ENCODE measurements at places on chromosomes 4 and X.
A peak's percentile ranks its signal among the peaks of the same experiment; 100 is the strongest.

DNA sequence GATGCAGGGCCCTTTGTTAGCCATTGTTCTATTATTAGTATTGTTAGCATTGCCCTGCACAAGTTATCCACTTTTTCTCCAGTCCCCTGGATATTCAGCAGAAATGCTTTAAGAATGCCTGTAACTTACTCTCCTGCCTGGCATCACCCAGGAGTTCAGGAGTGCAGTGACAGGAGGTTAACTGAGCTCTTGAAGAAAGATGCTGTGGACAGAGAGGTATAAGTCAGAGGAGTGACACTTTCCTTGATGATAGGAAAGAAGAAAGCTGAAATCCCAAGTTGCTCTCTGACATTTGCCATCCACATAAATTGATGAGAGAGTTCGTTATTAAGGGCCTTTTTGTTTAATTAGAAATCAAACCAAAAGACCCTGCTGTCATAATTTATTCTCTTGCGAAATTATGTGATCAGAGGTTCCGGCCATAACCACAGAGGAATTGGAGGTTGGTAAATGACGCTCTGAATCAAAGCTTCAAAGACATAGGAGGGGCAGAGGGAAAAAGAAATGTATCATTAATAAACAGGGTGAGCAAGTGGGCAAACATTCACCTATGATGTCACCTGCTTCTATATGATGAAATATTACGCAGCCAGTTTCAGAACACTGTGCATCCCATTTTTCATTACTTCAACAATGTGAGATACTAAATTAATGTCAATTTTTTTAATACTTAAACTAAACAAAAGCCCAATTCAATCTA, 230.2 kb upstream of the JADE1 start:
- H3K27ac ChIP-seq = no peak overlapping the region
- no peak overlapping the region for H3K4me3 ChIP-seq
- H3K36me3 ChIP-seq = no peaks in the 10 kb centered on the region
- H3K4me1 ChIP-seq = 0 out of 2 replicates have a peak, but pooled peaks cover 2% of the 10 kb centered on the region
- DNase-seq = no peak

DNA sequence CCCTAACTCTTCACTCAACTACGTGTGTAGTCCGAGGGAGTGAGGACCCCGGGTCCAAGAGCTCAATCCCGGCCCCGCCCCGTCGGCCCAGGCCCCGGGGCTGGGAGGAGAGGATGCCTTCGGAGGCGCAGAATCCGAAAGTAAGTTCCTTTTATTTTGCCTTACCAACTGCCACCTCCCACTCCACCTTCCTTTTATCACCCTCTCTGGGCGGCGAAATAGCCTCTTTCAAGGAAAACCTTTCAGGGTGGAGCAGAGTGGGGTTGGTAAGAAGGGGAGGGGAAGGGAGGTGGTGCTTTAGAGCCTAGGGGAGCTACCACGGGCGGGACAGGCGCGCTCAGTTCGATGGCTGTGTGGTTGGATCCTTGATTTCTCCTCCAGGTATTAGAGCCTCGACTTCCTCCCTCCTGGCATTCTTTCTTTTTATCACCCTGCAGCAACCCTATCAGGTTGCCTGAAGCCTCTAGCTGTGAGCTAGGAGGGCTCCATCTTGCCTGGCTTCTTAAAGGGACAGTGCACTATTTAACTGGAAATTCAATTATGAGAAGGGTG, 191.2 kb downstream of the RRAGB start:
- DNase-seq = peak; percentile 30
- H3K36me3 ChIP-seq = no peaks in the 10 kb centered on the region
- peak overlapping the region; percentile 86 for H3K4me3 ChIP-seq

GRCh38 chr4:97367878-97368277, 775.4 kb downstream of the STPG2 start:
- no peaks in the 10 kb centered on the region for H3K27me3 ChIP-seq
- no peak for DNase-seq
- H3K36me3 ChIP-seq = no peaks in the 10 kb centered on the region
- H3K4me3 ChIP-seq = no peak overlapping the region
- H3K4me1 ChIP-seq = no peaks in the 10 kb centered on the region

- H3K27ac ChIP-seq = no peak overlapping the region
- no peaks in the 10 kb centered on the region for H3K36me3 ChIP-seq
- no peak overlapping the region for H3K4me3 ChIP-seq
- no peaks in the 10 kb centered on the region for H3K4me1 ChIP-seq
Observed at GRCh38 chr4:129232589-129233337, 136.8 kb downstream of the C4orf33 start.

GRCh38 chr4:108838451-108838850, 75.6 kb upstream of the ETNPPL start:
- no peak overlapping the region for H3K27ac ChIP-seq
- no peak overlapping the region for H3K4me3 ChIP-seq
- H3K27me3 ChIP-seq = no peaks in the 10 kb centered on the region
- no peaks in the 10 kb centered on the region for H3K36me3 ChIP-seq

Data from MM.1S (cell line).